NCI-H2107 (cell line): ENCODE measurements at places on chromosomes 3 and 15.

DNA sequence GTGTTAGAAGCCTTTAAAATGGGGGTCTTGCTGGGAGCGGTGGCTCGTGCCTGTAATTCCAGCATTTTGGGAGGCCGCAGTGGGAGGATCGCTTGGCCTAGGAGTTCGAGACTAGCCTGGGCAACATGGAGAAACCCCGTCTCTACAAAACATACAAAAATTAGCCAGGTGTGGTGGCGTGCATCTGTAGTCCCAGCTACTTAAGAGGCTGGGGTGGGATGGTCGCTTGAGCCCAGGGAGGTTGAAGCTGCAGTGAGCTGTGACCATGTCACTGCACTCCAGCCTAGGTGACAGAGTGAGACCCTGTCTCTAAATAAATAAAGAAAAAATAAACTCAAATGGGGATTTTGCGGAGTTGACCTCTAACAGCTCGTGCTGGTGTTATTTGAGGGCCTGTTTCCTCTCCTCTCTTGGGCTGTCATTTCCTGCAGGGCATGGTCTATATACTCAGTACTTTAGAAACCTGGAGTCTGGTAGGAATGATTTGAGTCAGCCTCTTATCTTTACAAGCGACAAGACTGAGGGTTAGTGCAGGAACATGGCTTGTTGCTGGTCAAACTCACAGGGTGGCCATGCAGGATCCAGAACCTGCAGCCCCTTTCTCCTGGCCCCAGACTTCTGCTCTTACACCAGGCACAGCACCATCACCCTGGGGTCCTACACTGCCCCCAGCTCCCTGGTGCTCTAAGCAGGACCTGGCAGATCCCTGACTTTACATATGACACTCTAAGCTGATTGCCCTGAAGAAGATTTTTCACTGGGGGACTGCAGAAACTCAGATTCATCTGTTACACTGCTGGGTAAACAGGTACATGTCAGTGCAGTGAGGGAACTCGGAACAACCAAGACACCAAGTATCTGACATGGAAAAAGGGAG lies 15.1 kb downstream of the EHD4 start:
- no peak for DNase-seq

DNA sequence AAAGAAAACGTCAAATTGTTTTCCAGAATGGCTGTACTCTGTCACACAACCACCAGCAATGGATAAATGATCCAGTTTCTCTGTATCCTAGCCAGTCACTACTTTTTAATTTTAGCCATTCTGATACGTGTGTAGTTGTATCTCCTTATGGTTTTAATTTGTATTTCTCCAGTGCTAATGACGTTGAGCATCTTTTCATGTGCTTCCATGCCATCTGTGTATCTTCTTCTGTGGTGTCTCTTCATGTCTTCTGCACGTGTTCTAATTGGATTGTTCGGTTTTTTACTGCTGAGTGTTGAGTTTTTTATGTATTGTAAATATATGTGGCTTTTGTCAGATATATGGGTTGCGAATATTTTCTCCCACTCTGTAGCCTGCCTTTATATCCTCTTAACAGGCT lies 81.9 kb downstream of the SUMF1 start:
- no peak for DNase-seq

- no peak for DNase-seq
Observed at GRCh38 chr15:40263024-40263754, 19.7 kb downstream of the ANKRD63 start.

DNA sequence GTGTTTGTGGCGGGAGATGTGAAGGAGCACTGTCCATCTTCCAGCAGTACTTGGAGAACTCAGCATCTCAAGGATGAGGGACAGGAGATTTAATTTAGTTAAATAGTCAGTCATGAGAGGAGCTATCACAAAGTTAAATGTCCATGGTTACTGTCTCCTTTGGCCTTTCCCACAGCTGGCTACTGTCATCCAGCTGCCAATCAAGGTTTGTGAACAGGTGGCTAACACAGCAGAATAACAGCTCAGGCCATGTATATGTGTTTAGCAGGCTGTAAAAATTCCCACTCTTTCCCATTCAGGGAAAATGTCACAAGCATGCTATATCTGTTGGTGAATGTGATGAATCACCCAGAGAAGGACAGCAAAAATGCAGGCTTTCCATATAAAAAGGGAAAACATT lies 120.5 kb downstream of the TMEM108 start:
- no peak for DNase-seq

DNA sequence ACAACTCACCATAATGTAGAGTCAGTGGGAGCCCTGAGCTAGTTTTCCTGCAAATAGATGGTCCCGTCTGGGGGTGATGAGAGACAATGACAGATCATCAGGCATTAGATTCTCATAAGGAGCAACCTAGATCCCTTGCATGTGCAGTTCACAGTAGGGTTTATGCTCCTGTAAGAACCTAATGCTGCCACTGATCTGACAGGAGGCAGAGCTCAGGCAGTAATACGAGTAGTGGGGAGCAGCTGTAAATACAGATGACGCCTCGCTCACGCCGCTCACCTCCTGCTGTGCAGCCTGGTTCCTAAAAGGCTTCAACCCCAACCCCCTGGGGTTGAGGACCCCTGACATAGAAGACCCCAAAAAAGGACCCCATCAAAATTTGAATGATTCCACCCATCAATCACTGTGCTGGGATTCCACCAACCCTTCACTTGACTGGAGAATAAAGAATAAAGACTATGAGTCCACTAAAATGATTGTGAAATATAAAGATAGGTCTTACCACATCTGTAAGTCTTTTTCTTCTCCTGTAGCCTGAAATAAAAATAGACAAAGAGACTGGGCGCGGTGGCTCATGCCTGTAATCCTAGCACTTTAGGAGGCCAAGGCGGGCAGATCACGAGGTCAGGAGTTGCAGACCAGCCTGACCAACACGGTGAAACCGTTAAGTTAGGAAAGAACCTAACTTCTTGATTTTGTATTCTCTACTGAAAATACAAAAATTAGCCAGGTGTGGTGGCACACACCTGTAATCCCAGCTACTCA lies 9.9 kb upstream of the UBL7 start:
- DNase-seq = no peak
